ENCODE measurements at places on chromosomes 5 and 9.
A peak's percentile ranks its signal among the peaks of the same experiment; 100 is the strongest.

- DNase-seq, result peak; percentile 7
These were observed 28.7 kb downstream of the EXOC3 start for GRCh38 chr5:471750-472058.

DNA sequence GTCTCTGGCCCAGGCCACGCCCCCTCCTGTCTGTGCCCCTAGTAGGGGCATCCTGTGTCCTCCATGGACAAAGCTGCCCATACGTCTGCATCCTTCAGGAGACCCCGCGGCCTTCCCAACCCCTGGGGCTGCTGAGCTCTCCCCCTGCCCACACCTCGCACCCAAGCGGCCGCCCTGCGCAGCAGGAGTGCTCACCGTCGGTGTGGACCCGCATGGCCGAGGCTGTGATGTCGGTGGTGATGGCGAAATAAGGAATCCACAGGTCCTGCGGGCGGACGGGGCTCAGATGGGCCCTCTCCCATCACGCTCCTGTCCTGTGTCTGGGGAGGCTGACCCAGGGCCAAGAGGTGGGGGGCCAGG, 4.8 kb upstream of the NSMF start:
- no peak for DNase-seq

DNA sequence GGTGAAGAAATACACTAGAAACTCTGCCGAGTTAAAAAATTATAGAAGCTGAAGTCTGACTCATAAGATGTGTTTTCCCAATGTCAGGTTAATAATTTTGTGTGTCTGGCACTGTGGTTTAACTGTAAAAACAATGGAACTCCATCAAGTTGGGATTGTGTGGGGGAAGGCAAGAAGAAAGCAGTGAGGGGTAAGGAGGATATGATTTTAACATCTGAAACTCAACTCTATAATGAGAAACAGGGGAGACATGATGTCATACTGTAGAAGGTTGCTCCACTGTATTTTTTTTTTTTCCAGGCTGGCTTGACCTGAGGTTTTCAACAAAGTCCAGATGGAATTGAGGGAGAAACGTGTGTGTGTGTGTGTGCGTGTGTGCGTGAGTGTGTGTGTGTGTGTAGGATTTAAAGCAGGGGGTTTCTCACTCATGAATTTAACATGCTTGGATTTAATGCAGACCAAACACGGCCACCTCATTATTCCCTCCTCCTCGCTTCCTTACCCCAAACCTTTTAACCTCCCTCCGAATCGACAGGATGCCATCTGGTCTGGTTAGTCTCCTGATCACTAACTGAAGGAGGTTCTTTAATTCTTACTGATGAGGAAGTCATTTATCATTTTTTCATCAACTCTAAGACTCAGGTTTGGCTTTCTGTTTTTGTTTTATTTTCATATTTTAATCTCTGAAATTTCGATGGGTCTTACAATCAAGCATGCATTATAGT, 140.2 kb upstream of the LPAR1 start:
- DNase-seq, result no peak

GRCh38 chr9:115877852-115878438, 275.6 kb upstream of the PAPPA start:
- DNase-seq, result no peak

GRCh38 chr5:97063251-97063650, 79.2 kb downstream of the LIX1 start:
- DNase-seq, result no peak

GRCh38 chr5:94746731-94747124, 128.3 kb downstream of the SLF1 start:
- DNase-seq, result no peak

GRCh38 chr5:97067296-97067850, 75.0 kb downstream of the LIX1 start:
- no peak for DNase-seq

GRCh38 chr5:18526792-18527405, 892.6 kb downstream of the TAF11L14 start:
- no peak for DNase-seq

GRCh38 chr5:17379100-17379951, 118.7 kb upstream of the TAF11L2 start:
- no peak for DNase-seq

DNA sequence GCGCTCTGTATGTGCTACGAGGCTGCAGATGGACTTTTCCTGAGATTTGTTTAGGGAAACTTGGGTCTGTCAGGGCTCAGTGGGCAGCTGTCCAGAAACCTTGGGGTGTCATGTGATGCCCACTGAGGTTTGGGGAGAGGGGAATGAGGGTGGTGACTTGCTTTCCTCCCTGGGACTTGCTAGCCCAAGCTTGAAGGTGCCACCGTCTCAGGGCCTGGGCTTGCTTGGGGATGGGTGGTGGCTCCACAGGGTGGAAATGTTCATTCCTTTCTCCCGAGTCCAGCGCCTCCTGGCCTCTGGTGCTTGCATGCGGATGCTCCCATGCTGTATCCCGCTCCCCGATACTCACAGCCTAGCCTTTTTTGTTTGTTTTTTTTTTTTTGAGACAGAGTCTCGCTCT, 33.3 kb downstream of the ZNF618 start:
- no peak for DNase-seq

DNA sequence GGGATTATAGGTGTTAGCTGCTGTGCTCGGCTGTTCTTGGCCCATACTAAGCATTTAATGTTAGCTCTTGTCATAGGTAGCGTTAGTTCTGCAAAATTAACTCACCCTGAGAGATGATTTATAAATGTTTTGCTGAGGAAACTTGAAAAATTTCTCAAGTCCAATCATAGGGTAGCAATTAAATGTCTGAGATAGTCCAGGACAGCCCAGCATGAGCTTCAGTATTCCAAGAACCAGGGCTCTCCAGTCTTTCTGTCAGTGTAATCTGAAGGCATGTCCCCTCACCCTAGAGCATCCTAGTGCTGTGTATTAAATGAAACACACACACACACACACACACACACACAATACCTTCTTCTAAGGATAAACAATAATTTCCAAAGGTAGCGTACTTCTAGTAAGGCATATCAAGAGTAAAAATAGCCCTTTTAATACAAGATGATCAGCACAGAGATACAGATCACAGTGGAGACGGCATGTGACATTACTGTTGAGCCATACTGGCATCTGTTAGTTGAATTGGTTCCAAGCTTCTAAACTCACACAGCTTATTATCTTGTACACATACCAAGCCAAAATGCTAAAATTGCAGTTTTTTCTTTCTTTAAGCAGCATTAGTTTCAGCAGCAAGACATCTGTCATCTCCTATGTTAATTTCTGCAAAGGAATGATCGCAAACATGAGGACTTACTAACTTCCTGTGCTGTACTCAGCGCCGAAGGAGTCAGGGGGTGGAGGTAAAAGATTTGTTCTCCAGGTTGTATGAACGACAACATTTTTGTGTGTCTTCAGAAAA, 46.3 kb upstream of the JMY start:
- DNase-seq, result peak; percentile 2

GRCh38 chr5:93595420-93596147, 12.6 kb downstream of the NR2F1 start:
- no peak for DNase-seq

- no peak for DNase-seq
These were observed 174.0 kb downstream of the MAPKAP1 start for GRCh38 chr9:125532812-125533594.

- DNase-seq, result no peak
These were observed 102.7 kb downstream of the HSPA4 start for GRCh38 chr5:133154274-133155075.

GRCh38 chr9:105273731-105274130, 29.3 kb downstream of the SLC44A1 start:
- DNase-seq, result no peak

GRCh38 chr9:125807079-125807478, 59.9 kb downstream of the PBX3 start:
- DNase-seq, result no peak

- DNase-seq, result no peak
These were observed 33.9 kb downstream of the AHRR start for GRCh38 chr5:355379-355935.

DNA sequence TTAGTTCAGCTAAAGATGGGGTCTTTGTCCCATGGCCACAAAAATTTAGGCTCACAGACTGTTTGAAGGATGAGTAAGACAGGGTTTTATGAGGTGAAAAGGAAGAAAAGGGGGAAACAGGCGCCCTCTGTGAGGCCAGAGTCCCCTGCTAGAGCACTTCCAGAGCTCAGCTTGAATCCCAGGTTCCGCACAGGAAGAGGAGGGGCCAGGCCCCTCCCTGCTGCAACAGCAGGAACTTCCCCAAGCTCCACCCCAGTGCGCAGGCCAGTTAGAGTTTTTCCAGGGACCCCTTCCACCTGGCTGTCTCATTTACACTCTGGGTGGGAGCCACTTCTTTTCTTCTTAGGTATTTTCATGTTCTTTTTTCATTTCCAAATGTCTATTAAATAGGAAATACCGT, 480.8 kb downstream of the PSAT1 start:
- DNase-seq, result no peak

DNA sequence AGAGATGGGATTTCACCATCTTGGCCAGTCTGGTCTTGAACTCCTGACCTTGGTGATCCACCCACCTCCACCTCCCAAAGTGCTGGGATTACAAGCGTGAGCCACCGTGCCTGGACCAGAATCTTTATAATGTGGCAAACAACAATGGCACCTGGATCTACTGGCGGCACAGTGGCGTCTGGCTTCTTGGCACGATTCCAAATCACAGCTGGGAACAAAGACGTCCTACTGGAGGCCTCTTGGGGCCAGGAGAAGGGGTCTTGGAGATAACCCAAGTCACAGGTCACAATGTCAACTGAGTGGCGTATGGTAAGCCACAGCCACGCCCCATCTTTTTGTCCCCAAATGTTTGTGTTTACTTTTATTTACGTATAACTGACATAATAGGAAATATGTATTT, 77.8 kb upstream of the RAPGEF1 start:
- DNase-seq, result no peak

DNA sequence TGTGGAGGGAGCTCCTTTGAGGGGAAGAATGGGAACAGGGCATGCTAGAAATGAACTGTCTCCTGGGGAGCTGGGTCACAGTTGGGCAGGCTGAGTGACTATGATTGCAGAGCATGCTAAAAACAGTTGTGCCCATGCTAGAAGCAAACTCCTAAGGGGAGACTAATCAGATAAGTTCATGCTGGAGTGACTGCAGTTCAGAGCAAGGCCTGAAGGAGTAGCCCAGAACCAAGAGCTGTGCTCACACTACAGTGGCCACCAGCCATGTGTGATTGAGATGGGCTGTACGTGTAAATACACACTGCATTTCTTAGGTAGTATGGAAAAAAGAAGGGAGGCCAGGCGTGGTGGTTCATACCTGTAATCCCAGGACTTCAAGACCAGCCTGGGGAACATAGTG, 10.3 kb upstream of the AK1 start:
- DNase-seq, result no peak

DNA sequence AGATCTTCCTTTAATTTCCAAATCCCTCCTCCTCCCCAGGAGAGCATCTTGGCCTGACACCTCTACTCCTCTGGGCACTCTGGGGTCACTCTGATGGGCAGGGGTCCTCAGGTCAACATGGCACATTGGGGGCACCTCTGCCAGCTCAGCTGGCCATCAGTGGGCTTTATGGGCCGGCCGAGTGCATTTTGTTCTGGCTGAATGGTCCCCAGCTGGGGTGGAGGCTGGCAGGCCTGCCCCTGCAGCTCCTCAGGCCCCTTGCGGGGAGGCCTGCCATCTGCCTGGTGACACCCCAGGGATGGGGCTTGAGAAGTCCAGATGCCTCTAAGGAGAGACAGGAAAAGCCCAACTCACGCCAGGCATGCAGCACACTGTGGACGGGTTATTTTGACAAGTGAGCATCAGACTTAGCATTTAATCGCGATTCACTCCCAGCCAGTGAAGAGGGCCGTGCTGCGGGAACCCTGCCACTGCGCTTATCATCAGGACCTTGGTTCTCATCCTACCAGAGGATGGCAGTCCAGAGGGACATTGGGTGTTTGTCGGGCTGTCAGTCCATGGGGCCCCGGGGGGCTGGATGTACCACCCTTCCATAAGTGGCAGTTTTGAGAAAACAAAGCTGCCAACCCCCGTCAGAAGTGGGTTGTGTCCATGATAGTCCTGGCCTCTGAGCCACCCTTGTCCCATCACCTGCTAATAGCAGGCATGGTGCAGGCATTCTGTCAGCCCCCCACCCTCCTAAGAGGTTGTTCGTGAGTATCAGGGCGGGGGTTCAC, 21.7 kb downstream of the PHF2 start:
- DNase-seq, result no peak

DNA sequence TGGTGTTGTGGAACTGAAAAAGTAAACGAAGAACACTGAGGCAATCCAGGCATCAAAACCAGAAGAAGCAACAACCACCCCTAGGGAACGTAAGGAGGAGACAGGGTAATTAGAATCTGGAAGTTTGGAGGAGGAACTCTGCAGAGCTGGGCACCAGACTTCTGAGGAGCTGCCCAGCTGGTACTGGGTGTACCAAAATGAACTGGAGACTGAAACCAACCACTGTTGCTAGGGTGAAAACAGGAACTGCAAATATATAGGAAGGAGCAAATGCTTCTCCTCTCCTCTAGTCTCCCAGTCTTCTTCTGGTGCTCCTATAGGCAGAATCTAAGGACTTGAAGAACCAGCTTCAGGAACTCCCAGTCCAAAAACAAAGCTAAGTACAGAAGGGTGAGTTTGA, 189.8 kb downstream of the ELAVL2 start:
- peak; percentile 10 for DNase-seq

DNA sequence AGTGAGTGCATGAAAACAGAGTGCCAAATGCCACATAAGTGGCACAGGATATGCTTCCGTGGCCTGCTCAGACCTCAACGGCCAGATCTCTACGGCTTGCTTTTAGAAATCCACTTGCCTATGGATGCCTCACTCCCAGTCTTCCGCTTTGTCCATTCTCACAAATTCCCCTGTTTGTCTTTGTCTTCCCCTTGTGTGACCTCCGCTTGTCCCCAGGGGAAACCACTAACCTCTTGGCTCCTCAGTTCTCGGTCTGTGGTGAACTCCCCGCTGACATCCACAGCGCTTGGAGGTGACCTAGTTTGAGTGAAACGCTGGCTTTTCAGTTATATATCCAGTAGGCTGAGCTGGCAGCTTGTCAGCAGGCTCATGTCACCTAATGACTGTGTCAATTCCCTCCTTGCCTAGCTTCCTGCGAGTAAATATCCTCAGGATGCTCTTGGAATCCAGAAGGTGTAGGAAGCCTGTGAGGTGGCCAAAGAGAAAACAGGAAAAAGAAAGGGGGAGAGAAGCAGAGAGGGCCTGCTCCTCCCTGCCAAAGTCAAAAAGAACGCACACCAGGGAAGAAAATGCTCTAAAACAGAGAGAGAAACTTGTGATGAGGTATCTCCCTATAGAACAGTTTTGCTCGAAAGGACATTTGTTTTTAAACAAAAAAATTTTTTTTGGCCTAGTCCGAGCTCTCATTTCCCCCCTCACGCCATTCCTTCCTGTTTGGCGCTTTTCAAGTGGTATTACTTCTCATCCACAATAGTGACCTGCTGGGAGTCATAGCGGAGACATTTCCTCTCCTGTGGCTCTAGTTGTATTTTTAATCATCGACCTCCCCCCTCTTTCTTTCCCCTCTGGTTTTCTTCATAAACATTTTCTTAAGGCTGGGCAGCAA, 101.6 kb upstream of the SPRY4 start:
- no peak for DNase-seq

- DNase-seq, result no peak
These were observed 51.9 kb downstream of the KLF4 start for GRCh38 chr9:107437716-107438115.

All from globus pallidus (tissue), 1 donor.